Substantia nigra (tissue), 51 donors: ENCODE measurements at places on chromosomes 11 and 22.

DNA sequence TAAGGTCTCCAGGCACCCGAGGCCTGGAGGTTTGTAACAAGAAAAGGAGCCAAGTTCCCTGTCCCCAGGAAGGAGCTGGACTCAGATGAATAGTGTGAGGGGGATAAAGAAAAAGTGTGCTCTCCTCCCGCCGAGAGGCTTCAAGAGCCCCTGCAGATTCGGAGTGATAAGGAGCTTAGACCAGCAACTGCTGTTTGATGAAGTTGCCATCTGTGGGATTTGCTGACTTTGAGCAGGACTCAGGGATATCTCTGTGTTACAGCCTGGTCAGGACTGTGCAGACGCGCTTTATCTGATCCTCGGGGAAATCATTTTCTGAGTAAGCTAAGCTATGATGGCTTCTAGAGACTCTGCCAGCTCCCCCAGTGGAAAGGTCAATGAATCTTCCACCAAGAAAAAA lies 1017.0 kb downstream of the TBC1D22A start:
- no peak for DNase-seq

GRCh38 chr11:124783002-124783401 lies 17.2 kb downstream of the MSANTD2 start:
- no peak for DNase-seq

- DNase-seq: no peak
Observed at GRCh38 chr11:118442301-118442700, 6.0 kb downstream of the KMT2A start.

DNA sequence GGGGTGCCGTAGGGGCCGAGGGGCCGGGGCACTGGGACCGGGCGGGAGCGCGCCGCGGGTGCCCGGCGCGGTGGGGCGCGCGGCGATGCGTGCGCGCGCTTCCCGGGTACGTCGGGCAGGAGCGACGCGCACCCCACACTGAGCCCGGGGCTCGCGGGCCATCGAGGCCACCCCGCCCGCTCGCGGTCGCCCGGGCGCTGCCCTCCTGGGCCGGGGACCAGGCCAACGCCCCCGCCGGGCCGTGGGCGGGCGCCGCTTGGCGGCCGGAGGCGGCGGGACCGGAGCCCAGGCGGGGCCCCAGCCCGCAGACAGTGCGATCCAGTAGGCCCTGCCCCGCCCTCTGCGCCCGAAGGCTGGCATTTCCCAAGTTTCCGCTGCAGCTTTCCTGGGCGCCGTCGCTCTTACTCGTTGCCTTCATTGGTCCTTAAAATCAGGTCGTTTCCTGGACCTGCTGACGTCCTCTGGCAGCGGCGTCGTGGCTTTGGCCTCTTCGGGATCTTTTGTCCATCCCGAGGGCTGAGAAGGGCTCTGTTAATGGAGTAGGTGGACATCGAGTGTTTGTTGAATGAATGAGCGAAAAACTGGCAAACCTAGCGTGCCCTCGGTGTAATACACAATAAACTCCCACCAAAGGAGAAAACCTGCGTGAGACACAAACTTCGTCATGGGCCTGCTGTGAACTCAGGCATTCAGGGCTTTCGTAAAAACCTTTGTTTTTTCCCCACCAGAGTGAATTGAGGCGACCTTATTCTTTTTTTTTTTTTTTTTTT lies 638 bp downstream of the PARVA start:
- DNase-seq: peak; percentile 29

GRCh38 chr22:46661221-46661851 lies 41.1 kb downstream of the GRAMD4 start:
- no peak for DNase-seq

GRCh38 chr11:86103808-86104207 lies 34.9 kb upstream of the PICALM start:
- DNase-seq: no peak

DNA sequence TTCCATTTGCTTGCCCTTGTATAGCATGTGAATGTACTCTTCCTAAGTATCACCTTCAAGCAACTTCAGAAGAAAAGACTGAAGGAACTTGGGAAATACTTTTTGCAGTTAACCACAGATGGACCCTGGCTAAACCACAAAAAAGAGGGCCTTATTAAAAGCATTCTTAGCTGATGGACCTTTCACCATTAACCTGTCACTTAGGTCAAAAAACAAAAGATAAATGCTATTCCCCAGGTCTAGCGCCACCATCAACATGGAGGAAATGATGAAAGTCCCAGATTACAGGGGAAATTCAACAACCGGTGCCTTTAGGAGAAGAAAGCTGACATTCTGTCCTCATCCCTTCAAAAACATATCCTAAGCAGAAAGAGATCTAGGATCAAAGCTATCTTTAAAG lies 29.5 kb downstream of the STK33 start:
- no peak for DNase-seq

GRCh38 chr11:121358760-121359159 lies 66.2 kb downstream of the SC5D start:
- no peak for DNase-seq

DNA sequence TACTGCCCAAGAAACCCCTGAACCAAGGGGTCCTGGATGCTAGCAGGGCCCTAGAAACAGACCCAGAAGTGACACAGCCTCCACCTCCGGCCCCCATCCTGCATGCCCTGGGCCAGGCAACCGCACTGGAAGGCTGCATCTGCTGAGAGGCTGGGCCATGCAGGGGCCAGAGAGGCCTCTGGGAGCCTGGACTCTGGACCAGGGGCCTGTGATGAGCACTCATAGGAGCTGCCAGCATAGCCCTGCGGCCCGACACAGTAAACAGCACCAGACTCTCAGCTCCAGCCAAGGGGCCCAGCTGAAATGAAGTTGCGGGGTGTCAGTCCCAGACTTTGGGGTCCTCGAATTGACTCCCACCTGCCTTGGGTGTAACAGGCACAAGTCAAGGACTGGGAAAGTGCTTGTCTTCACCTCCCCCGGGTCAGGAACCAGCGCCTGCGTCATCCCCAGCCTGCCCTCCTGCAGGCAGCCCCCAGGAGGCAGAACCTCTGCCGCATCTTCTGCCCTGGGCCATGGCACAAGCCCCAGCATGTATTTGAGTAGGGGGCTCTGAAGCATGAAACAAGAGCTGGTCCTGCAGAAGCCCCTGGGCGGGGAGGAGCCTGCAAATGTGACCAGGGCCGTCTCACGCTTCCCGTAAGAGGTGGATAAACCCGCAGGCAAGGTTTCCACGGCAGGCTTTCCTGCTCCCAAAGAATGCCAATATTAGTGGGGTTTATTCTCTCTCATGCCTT lies 25.2 kb upstream of the CCND1 start:
- no peak for DNase-seq

DNA sequence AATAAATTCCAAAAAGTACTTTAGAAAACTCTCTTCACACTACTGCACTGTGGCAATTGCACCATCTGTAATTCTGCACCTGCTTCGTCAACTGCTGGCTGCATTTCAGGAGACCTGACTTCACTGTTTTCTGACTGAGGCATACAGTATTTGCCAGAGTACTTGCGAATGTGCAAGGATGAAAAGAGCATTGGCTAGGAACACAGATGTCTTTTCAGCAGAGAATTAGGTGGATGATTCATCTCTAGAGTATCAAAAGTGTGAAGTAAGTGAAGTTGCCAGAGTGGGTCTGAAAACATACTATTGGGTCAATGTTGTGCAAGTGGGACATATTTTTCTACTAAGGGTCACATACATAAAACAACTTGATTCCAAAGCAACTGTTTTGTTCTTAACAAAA lies 427.5 kb upstream of the CCDC90B start:
- no peak for DNase-seq

GRCh38 chr11:19672586-19673206 lies 39.9 kb upstream of the NAV2 start:
- no peak for DNase-seq

- DNase-seq: no peak
Observed at GRCh38 chr22:23060612-23061400, 9.5 kb upstream of the GNAZ start.

- no peak for DNase-seq
Observed at GRCh38 chr22:39247361-39247760, 2.6 kb upstream of the PDGFB start.

DNA sequence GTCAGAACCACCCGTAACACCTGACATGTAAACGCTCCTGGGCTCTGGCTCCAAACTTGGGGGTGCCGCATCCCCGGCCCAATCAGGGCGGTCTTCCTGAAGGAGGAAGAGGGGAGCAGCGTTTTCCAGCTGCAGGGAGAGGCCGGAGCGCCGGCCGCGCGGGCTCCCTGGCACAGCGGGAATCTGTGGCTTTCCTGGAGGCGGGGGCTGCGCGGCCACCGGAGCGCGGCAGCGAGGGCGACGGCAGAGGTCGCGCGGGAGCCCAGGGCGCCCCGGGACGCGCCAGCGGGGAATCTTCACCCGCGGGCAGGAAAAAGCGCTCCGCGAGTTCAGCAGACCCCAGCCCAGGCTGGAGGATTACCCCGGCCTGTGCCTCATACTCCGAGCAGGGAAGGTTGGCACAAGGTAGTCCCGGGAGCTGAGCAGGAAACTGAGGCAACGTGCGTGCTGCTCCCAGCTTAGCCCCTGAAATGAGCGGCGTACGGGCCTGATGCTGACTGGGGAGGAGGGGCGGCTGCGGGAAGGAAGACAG lies 600 bp upstream of the ESAM start:
- DNase-seq: no peak

DNA sequence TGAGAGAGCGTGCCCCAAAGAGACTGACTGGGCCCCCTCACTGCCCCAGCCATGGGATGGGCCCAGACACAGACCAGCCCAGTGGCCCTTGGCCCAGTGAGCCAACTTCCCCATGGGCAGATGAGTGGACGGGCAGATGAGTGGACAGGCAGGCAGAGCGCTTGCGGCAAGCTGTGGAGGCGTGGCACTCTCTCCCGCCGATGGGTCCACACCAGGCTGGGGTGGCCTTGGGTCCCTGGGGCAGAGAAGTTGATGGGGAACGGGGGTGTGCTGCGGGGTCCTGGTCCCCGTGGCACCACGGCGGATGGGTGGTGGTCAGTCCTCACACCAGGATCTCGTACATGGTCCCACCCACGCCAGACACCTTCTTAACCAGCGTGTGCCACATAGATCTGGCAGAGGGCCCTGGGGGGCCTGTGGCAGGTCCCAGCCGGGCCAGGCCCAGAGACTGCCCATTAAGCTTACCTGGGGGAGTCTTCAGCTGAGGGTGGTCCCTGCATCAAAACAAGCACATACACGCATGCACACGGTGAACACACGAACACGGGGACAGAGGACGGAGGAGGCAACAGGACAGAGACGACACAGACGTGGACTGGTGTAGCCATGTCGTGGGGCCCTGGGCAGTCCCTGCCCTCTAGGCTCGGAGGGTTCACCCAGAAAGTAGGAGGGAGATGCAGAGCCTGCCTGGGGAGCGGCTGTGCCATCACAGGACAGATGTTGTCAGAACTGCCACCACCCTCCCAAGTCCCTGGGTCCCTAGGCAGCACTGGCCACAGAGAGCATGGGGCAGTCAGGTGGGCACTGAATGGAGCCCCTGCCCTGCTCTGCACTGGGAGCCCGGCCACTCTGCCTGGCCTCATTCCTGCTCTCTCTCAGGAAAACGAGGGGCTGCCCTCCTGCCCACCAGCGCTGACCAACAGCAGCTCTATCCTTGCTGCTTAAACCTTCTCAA lies 182.2 kb downstream of the IGLL1 start:
- no peak for DNase-seq

DNA sequence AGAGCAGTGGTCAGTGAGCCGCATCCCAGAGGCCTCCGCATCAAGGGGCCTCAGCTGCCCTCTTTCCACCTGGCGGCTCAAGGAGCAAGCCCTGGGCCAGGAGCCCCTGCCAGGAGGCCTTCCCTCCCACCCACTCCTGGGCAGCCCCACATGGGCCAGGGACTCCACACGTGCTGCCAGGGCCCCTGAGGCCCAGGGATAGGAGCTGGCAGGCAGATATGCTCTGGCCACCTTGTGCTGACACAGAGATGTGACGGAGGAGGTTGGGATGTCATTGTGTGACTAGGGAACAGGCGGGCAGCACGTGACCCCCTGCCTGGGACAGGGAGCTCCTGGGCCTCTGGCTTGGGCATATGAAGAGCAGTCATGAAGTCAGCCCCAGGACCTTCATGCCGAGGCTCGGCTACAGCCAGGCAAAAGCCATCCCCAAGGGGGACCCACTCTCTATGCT lies 77.9 kb downstream of the PIWIL3 start:
- no peak for DNase-seq

GRCh38 chr22:42145175-42145574 lies 14.6 kb upstream of the CYP2D6 start:
- DNase-seq: no peak

GRCh38 chr22:46328797-46329196 lies 6.7 kb upstream of the TRMU start:
- DNase-seq: no peak

- DNase-seq: no peak
Observed at GRCh38 chr22:46815896-46816731, 53.7 kb downstream of the TBC1D22A start.

- no peak for DNase-seq
Observed at GRCh38 chr11:61951484-61952135, 1.5 kb downstream of the BEST1 start.

DNA sequence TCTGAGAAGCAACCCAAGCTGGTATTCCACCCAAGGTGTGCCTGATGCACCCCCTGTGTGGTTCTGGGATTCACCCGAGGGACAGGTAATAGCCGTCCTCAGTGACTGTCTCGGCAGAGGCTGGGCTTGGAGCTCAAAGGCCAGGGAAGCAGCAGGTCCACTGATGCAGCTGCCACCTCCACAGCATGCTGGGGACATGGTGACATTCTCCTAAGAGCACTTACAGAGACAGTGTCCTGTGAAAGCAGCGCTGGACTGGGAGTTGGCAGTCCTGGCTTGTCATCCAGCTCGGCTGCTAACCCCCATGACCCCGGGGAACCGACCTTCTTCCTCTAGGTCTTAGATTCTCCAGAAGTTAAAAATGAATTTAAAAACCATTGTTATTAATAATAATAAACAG lies 72.8 kb downstream of the RPUSD4 start:
- no peak for DNase-seq

- DNase-seq: peak; percentile 60
Observed at GRCh38 chr11:10302744-10303557, 1.9 kb upstream of the ADM start.

- no peak for DNase-seq
Observed at GRCh38 chr11:8207080-8208000, 38.5 kb upstream of the RIC3 start.

DNA sequence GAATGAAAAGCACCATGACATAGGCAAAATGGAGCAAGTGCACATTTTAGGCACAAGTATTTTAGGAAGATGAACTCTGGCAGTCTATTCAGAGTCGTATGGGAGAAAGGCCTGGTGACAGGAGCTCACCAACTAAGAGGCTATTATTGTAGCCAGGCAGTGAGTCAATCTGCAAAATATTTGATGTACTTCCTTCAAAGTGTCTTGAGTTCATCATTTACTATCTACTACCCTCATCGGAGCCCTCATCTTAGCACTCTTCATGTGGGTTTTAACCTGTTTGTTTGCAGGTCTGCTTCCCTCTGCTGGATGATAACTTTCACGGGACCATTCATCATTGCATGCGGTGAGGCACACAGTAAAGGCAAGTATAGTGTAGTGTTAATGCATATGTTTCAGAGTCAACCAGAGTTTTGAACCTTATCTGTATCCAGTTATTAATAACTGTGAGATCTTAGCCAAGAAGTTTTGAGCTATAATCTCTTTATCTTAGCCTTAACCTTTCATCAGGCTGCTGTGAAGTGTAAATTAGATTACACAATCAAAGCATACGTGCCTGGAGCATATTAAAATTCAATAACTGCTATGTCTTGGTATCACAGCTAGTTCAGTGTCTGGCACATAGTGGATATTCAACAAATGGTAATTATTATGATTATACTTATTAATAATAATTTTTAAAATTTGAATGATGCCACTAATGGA lies 70.9 kb upstream of the SC5D start:
- no peak for DNase-seq
